ENCODE measurements at places on chromosomes 6 and 20. TPM values are rescaled to one million over a fixed set of nuclear protein-coding genes. Genes with fewer than 3 reads are reported as not detected.

PDE10A gene
- 12.2 TPM for total RNA-seq

BMP7 gene
- total RNA-seq = 19.9 TPM

FOXS1 gene
- 1.6 TPM for total RNA-seq

ETV7 gene
- total RNA-seq = not detected

RSPH4A gene
- total RNA-seq = not detected

- peak overlapping the region; percentile 11 for H3K4me3 ChIP-seq
- H3K27me3 ChIP-seq = peaks cover 62% of the 10 kb centered on the region
- no peaks in the 10 kb centered on the region for H3K36me3 ChIP-seq
- peaks cover 48% of the 10 kb centered on the region for H3K4me1 ChIP-seq
- H3K27ac ChIP-seq = peak overlapping the region; percentile 77
- no peak for DNase-seq
These were observed 50.8 kb upstream of the FAM83D start for GRCh38 chr20:38875175-38875993.

GRCh38 chr6:331622-332521 lies 39.6 kb downstream of the DUSP22 start:
- no peaks in the 10 kb centered on the region for H3K36me3 ChIP-seq
- H3K27me3 ChIP-seq = no peaks in the 10 kb centered on the region
- H3K4me1 ChIP-seq = peaks cover 47% of the 10 kb centered on the region
- H3K4me3 ChIP-seq = no peak overlapping the region
- no peak overlapping the region for H3K27ac ChIP-seq

DNA sequence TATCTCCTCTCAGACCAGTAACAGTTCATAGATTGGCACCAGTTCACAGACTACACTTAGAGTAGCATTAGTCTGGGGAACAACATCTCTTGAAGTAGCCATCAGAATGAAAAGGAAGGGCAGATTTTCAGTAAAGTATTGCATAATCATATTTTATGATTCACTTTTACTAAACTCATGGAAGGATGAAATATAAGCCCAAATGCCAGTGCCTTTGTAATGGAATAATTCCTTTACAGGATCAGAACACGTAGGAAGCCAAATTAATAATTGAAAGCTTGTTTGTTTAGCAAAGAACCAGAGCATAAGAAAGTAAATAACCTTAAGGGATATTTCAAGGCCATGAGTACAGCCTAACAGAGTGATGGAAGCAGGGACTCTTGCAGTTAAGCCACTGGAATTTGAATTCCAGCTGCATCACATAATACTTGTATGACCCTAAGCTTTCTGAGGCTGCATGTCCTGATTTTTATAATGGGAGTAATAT lies 11.4 kb upstream of the LOC128125822 start:
- no peak for DNase-seq
- no peaks in the 10 kb centered on the region for H3K27me3 ChIP-seq
- no peaks in the 10 kb centered on the region for H3K36me3 ChIP-seq
- H3K4me1 ChIP-seq = no peaks in the 10 kb centered on the region
- H3K27ac ChIP-seq = no peak overlapping the region

DNA sequence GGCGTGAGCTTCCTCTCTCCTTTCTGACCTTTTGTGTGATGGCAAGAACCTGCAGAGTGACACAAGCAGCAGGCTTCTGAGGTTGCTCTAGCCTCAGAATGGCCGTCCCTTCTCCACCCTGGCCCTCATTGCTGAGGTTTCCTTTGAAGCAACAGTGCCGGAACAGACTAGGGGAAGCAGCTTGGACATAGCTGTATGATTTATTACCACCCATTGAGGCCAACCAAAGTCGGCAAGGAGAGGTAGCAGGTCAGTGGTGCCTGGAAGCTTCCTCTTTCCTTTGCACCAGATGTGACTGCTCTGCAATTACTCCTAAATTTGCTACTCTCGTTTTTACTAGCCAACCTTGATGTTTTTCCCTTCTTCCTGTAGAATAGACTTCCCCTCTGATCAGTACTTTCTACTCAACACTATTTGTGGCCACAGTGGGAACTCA lies 31.4 kb downstream of the PTPN1 start:
- peak overlapping the region; percentile 78 for H3K27ac ChIP-seq
- no peak overlapping the region for H3K4me3 ChIP-seq
- no peaks in the 10 kb centered on the region for H3K36me3 ChIP-seq
- no peak for DNase-seq
- peaks cover 81% of the 10 kb centered on the region for H3K4me1 ChIP-seq

DNA sequence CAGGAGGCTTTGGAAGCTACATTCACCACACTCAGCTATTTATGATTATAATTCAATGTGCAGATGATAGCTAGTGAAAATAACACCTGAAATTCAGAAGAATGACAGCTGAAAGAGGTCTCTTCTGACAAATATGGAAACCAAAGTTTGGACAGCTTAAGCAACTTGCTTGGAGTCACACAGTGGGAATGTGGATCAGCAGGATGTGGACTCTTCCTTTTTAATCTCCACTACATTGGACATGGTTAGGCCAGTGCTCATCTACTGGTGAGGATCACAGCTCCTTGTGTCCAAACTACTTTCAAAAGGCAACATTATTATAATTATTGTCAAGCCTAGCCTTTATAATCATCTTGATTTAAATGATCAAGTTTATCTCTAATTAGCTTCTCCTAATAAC lies 10.4 kb downstream of the TRAPPC3L start:
- no peaks in the 10 kb centered on the region for H3K27me3 ChIP-seq
- H3K36me3 ChIP-seq = no peaks in the 10 kb centered on the region
- DNase-seq = no peak
- no peak overlapping the region for H3K27ac ChIP-seq

- H3K27me3 ChIP-seq = no peaks in the 10 kb centered on the region
- DNase-seq = no peak
- H3K4me3 ChIP-seq = no peak overlapping the region
- no peaks in the 10 kb centered on the region for H3K36me3 ChIP-seq
- H3K4me1 ChIP-seq = peaks cover 24% of the 10 kb centered on the region
These were observed 637.7 kb upstream of the CITED2 start for GRCh38 chr6:140012150-140012549.

GRCh38 chr6:35897036-35897435 lies 23.9 kb downstream of the SRPK1 start:
- H3K36me3 ChIP-seq = no peaks in the 10 kb centered on the region
- H3K4me3 ChIP-seq = no peak overlapping the region
- no peak for DNase-seq
- no peak overlapping the region for H3K27ac ChIP-seq
- H3K4me1 ChIP-seq = no peaks in the 10 kb centered on the region
- no peaks in the 10 kb centered on the region for H3K27me3 ChIP-seq

GRCh38 chr20:41138475-41139226 lies 1.3 kb downstream of the PLCG1 start:
- H3K4me1 ChIP-seq = peaks cover 85% of the 10 kb centered on the region
- DNase-seq = no peak
- peak overlapping the region; percentile 99 for H3K27ac ChIP-seq
- peak overlapping the region; percentile 77 for H3K4me3 ChIP-seq
- H3K36me3 ChIP-seq = no peaks in the 10 kb centered on the region

GRCh38 chr6:127404594-127405178 lies 54.5 kb downstream of the KIAA0408 start:
- no peaks in the 10 kb centered on the region for H3K4me1 ChIP-seq
- H3K27ac ChIP-seq = no peak overlapping the region
- no peak overlapping the region for H3K4me3 ChIP-seq
- DNase-seq = no peak
- H3K27me3 ChIP-seq = no peaks in the 10 kb centered on the region

- no peaks in the 10 kb centered on the region for H3K36me3 ChIP-seq
- peak within 1 kb of the TSS; percentile 97 for H3K27ac ChIP-seq
- DNase-seq = peak; percentile 84
- peak within 1 kb of the TSS; percentile 94 for H3K4me3 ChIP-seq
- peaks cover 54% of the 10 kb centered on the region for H3K4me1 ChIP-seq
These were observed at the start of gene CNKSR3 for GRCh38 chr6:154510144-154510905. Gene CNKSR3 (minus strand): TSS chr6:154510685. CDS start chr6:154510114, 571 bp downstream.

DNA sequence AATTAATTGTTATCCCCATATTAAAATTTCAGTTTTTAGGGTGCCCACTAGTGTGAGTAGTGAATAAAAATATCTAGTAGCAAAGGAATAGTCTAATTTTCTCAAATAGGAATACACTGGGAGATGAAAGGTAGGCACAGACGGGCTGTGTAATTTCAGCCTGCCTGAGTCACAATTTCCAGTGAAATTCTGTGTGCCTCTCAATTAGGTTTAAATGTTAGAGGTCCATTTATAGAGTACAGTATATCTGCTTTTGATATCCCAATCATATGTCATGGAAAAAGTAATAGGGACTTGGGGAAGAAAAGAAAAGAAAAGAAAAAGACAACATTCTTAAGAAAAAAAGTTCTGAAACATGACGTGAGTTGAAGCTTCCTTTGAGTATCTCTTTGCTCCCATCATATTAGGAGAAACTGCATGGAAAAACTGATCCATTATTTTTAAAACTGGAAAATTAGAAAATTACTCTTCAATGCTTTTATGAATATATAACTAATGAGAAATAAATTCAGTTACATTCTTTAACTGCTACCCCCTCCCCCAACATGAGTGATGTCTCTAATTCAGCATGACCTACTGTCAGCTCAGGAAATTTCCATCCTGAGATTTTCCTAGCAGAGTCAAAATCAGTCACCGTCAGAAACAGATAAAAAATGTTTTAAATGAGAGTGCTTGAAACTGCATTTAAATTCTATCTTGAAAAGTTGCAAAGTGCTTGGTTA lies 473.8 kb upstream of the HSF2 start:
- H3K27me3 ChIP-seq = no peaks in the 10 kb centered on the region
- no peaks in the 10 kb centered on the region for H3K36me3 ChIP-seq
- H3K4me1 ChIP-seq = no peaks in the 10 kb centered on the region
- no peak overlapping the region for H3K27ac ChIP-seq
- no peak overlapping the region for H3K4me3 ChIP-seq
